ENCODE measurements at places on chromosomes 1 and 21. TPM values are rescaled to one million over a fixed set of nuclear protein-coding genes. Genes with fewer than 3 reads are reported as not detected.

Gene MYCL
- total RNA-seq, result 4.0 TPM

Gene SUSD4
- 5.2 TPM for total RNA-seq

Gene CSMD2
- not detected for total RNA-seq

Gene GJA8
- total RNA-seq, result not detected

Gene C1orf56
- 2.8 TPM for total RNA-seq

Gene SPATA21
- total RNA-seq, result not detected

Gene PDZK1IP1
- total RNA-seq, result not detected

Gene LCE1F
- not detected for total RNA-seq

Gene PRDM16
- total RNA-seq, result 0.17 TPM

Gene TIE1
- 1.5 TPM for total RNA-seq

Gene RNF223
- total RNA-seq, result 147 TPM

Gene MTARC1
- total RNA-seq, result 50.2 TPM

Gene MSH4
- not detected for total RNA-seq

Gene UTS2
- total RNA-seq, result not detected

- H3K36me3 ChIP-seq, result no peaks in the 10 kb centered on the region
- DNase-seq, result no peak
- no peak overlapping the region for H3K27ac ChIP-seq
These were observed 58.3 kb downstream of the ERG start for GRCh38 chr21:38439957-38440356.

- DNase-seq, result no peak
- H3K4me3 ChIP-seq, result no peak overlapping the region
- no peaks in the 10 kb centered on the region for H3K4me1 ChIP-seq
- H3K27me3 ChIP-seq, result no peaks in the 10 kb centered on the region
- H3K36me3 ChIP-seq, result no peaks in the 10 kb centered on the region
These were observed 74.6 kb downstream of the RUNX3 start for GRCh38 chr1:24855474-24855873.

DNA sequence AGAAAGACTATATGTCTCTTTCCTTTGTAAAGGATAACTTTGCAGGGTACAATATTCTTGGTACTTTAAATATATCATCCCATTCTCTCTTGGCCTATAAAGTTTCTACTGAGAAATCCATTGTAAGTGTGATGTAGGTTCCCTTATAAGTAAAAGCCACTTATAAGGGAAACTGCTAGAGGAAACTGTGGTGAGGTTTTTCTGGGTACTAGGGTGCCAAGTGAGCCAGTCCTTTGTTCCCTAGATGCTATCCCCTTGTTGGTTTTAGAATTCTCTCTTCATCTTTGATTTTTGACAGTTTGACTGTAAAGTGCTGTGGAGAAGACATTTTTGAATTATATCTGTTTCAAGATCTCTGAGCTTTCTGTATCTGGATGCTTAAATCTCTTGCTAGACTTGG is 108.9 kb upstream of the NEK7 start:
- H3K27ac ChIP-seq, result no peak overlapping the region
- H3K4me1 ChIP-seq, result no peaks in the 10 kb centered on the region
- no peak for DNase-seq
- no peaks in the 10 kb centered on the region for H3K36me3 ChIP-seq
- H3K4me3 ChIP-seq, result no peak overlapping the region
- H3K27me3 ChIP-seq, result no peaks in the 10 kb centered on the region

DNA sequence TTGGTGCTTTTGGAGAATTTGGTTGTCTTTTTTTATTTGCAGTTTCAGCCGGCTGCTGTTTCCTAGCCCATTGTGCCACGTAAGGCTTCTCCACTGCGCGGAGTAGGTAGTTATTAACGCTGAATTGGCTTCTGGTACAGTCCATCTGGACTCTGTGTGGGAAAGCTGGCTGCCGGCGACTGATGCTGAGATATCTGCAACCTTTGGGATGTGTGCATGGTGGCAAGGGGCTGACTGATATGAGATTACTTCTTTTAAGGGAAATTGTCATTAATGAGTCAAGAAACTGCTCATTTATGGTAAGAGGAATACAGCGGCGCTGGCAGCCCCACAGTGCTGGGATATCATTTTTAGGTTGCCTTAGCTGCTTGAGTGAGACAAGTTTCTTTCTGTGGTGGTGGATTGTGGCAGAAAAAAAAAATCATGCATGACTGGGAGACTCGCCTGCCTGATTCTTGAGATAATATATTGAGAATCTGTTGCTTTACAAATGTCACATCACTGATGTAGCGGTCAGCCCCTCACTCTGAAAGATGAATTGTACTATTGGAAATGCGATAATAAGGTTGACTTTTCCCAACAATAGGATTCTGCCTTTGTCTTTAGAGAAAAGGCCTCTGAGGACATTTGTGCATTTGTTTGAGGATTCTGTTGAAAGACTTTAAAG is 2.5 kb upstream of the ELAVL4 start:
- DNase-seq, result no peak
- H3K27ac ChIP-seq, result no peak overlapping the region
- no peak overlapping the region for H3K4me3 ChIP-seq

- H3K36me3 ChIP-seq, result no peaks in the 10 kb centered on the region
- no peak for DNase-seq
- no peak overlapping the region for H3K4me3 ChIP-seq
- H3K4me1 ChIP-seq, result no peaks in the 10 kb centered on the region
- no peak overlapping the region for H3K27ac ChIP-seq
These were observed 431.6 kb downstream of the PTPRU start for GRCh38 chr1:29667951-29668350.

DNA sequence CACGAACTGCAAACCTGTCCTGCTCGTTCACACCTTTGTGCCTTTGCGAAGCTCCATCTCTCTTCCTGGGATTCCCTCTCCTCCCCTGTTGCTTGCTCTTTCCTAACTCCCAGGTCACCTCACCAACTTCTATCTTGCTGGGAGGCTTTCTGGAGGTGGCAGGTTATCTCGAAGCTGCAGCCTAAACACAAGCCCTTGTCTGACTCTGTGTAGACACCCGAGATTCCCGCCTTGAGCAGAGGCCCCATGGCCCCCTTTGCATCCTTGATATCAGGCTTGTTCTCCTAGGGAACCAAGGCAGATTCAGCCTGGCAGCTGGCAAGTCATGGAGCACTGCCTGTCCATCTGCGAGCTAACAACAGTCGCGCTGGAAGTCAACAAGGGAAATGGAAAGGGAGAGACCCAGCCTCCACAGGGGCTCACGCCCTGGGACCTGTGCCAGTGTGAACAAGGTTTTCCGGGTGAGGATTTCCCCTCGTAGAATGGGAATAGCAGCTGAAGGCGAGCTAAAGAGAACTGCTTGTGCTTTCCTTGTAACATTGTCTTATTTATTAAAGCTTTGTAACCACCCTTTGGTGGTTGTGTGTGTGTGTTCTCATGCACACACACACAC is 109.5 kb upstream of the JUN start:
- no peaks in the 10 kb centered on the region for H3K27me3 ChIP-seq
- H3K27ac ChIP-seq, result no peak overlapping the region
- H3K36me3 ChIP-seq, result no peaks in the 10 kb centered on the region
- DNase-seq, result no peak
- H3K4me1 ChIP-seq, result no peaks in the 10 kb centered on the region
- H3K4me3 ChIP-seq, result no peak overlapping the region

GRCh38 chr1:23639460-23640095 is 52.0 kb upstream of the RPL11 start:
- no peak for DNase-seq
- H3K36me3 ChIP-seq, result no peaks in the 10 kb centered on the region
- H3K27ac ChIP-seq, result no peak overlapping the region
- H3K27me3 ChIP-seq, result no peaks in the 10 kb centered on the region

GRCh38 chr1:55618199-55618598 is 403.0 kb upstream of the USP24 start:
- H3K4me1 ChIP-seq, result no peaks in the 10 kb centered on the region
- H3K27ac ChIP-seq, result no peak overlapping the region
- no peaks in the 10 kb centered on the region for H3K27me3 ChIP-seq
- no peak for DNase-seq
- no peaks in the 10 kb centered on the region for H3K36me3 ChIP-seq
- no peak overlapping the region for H3K4me3 ChIP-seq

GRCh38 chr1:55380355-55380970 is 165.3 kb upstream of the USP24 start:
- DNase-seq, result no peak
- no peak overlapping the region for H3K4me3 ChIP-seq
- peaks cover 36% of the 10 kb centered on the region for H3K4me1 ChIP-seq
- no peaks in the 10 kb centered on the region for H3K36me3 ChIP-seq
- no peak overlapping the region for H3K27ac ChIP-seq
- no peaks in the 10 kb centered on the region for H3K27me3 ChIP-seq

GRCh38 chr1:65048335-65048734 is 82.0 kb upstream of the JAK1 start:
- no peaks in the 10 kb centered on the region for H3K36me3 ChIP-seq
- peaks cover 11% of the 10 kb centered on the region for H3K4me1 ChIP-seq
- no peak overlapping the region for H3K27ac ChIP-seq
- no peaks in the 10 kb centered on the region for H3K27me3 ChIP-seq
- DNase-seq, result no peak
- H3K4me3 ChIP-seq, result no peak overlapping the region

GRCh38 chr1:37306461-37306860 is 167.9 kb upstream of the ZC3H12A start:
- H3K4me1 ChIP-seq, result no peaks in the 10 kb centered on the region
- peaks cover 69% of the 10 kb centered on the region for H3K27me3 ChIP-seq
- H3K27ac ChIP-seq, result no peak overlapping the region

- H3K4me3 ChIP-seq, result no peak overlapping the region
- peaks cover 13% of the 10 kb centered on the region for H3K4me1 ChIP-seq
- DNase-seq, result no peak
- no peaks in the 10 kb centered on the region for H3K36me3 ChIP-seq
These were observed 1.2 kb upstream of the HMCN1 start for GRCh38 chr1:185732951-185733350.

- H3K36me3 ChIP-seq, result no peaks in the 10 kb centered on the region
- H3K4me3 ChIP-seq, result no peak overlapping the region
- no peak overlapping the region for H3K27ac ChIP-seq
- H3K27me3 ChIP-seq, result no peaks in the 10 kb centered on the region
These were observed 156.9 kb downstream of the EDEM3 start for GRCh38 chr1:184597650-184598357.

GRCh38 chr1:38151399-38151798 is 104.8 kb upstream of the POU3F1 start:
- no peaks in the 10 kb centered on the region for H3K36me3 ChIP-seq
- peaks cover 26% of the 10 kb centered on the region for H3K27me3 ChIP-seq
- H3K4me1 ChIP-seq, result no peaks in the 10 kb centered on the region
- no peak for DNase-seq

- no peaks in the 10 kb centered on the region for H3K27me3 ChIP-seq
- H3K27ac ChIP-seq, result peak overlapping the region; percentile 66
- no peaks in the 10 kb centered on the region for H3K36me3 ChIP-seq
- H3K4me1 ChIP-seq, result peaks cover 45% of the 10 kb centered on the region
- no peak overlapping the region for H3K4me3 ChIP-seq
These were observed 37.0 kb downstream of the NUAK2 start for GRCh38 chr1:205284420-205285144.

- H3K27me3 ChIP-seq, result peaks cover 35% of the 10 kb centered on the region
- H3K27ac ChIP-seq, result no peak overlapping the region
- DNase-seq, result no peak
- no peak overlapping the region for H3K4me3 ChIP-seq
These were observed 138.9 kb downstream of the FOXD2 start for GRCh38 chr1:47576758-47577115.

GRCh38 chr1:211127166-211127565 is 6.8 kb downstream of the KCNH1 start:
- no peaks in the 10 kb centered on the region for H3K36me3 ChIP-seq
- H3K4me1 ChIP-seq, result no peaks in the 10 kb centered on the region
- no peak for DNase-seq
- H3K4me3 ChIP-seq, result no peak overlapping the region
- peaks cover 88% of the 10 kb centered on the region for H3K27me3 ChIP-seq

DNA sequence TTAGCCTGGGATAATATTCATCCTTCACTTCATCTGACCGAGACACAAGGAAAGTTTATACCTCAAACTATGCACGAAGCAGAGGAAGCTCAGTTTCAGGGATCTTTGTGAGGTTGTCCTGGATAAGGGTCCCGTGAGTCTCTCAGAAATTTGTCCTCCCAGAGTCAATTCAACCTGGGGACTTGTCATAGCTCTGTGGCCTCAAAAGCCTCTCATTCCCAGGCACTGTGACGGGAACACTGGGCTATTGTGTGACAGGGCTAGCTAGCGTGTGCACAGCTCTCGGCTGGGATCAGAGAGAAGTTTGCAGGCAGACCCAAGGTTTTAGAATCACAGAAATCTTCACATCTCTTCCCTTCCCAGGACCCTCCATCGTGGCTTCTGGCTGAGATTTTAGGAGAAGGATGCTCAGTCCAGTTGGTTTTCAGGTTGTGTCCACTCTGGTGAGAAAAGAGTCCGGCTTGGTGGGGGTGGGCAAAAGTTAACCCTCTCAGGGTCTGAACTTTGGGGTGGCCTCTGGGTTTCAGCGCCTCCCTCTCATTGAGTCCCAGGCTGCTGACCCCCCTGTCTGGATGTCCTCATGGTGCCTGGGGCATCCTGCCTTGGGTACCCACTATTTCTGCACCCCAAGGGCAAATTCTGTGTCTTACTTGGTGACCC is 20.4 kb upstream of the LBR start:
- no peak overlapping the region for H3K4me3 ChIP-seq
- H3K4me1 ChIP-seq, result peaks cover 54% of the 10 kb centered on the region
- no peaks in the 10 kb centered on the region for H3K27me3 ChIP-seq
- H3K36me3 ChIP-seq, result no peaks in the 10 kb centered on the region
- DNase-seq, result no peak
- no peak overlapping the region for H3K27ac ChIP-seq

- DNase-seq, result no peak
- no peak overlapping the region for H3K4me3 ChIP-seq
- H3K27ac ChIP-seq, result no peak overlapping the region
- no peaks in the 10 kb centered on the region for H3K36me3 ChIP-seq
These were observed 41.5 kb upstream of the HAO2 start for GRCh38 chr1:119327094-119327449.
